GM23338 (cell line): ENCODE measurements at places on chromosomes 12 and 14.

DNA sequence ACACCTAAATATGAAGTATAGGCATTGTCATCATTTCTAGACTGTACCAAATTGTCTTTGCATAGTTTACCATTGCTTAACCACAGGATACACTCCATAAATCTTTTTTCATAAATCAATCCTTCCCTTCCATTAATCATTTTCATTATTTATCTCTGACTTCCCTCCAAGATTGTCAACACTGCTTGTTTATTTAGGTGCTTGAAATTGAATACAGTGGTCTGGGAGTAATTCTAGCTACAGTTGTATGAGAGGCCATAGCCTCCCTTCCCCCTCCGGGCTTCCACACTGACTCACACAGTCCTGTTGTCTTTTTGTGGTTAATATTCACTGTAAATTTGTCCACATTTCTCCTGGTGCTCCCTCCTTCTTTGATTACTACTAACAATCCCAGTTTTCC is 114.2 kb upstream of the ARID2 start:
- no peaks in the 10 kb centered on the region for H3K4me1 ChIP-seq
- H3K27me3 ChIP-seq = no peaks in the 10 kb centered on the region
- no peak overlapping the region for H3K4me3 ChIP-seq
- no peak overlapping the region for H3K27ac ChIP-seq

DNA sequence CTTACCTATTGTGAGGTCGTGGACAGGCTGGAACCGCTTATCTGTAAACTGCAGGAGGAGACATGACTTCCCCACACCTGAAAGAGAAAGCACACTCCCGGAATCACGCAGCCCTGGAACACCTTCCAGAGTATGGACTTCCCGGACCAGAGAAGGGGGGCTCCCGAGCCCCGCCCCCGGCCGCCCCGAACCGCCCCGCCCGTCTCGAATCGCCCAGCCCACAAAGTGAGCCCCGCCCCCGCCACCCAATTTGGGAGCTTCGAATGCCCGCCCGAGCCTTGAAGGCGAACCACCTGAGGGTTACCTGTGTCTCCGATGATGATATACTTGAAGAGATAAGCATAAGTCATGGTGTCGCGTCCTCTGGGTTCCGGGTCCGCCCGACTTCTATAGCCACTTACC is 235 bp downstream of the RAB2B start:
- DNase-seq = no peak
- peak overlapping the region; percentile 69 for H3K4me3 ChIP-seq
- peak overlapping the region; percentile 77 for H3K27ac ChIP-seq
- H3K27me3 ChIP-seq = no peaks in the 10 kb centered on the region

DNA sequence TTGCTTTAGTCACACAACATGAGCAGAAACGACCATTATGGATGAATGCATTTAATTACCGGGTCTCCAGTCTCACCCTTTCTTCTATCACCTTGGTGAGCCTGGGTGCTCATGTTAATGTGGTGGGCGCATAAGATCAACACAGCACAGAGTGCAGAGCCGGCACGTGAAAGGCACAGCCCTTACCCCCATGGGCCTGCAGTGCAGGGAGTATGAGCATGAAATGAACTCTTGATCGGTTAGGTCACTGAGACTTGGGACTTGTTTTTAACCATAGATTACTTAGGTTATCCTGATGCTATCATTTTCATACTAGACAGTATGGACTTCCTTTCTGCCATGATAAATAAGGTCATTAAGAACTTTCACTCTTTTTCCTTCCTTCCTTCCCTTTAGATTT is 156.8 kb downstream of the CRADD start:
- H3K36me3 ChIP-seq = no peaks in the 10 kb centered on the region
- H3K4me3 ChIP-seq = no peak overlapping the region
- H3K27ac ChIP-seq = no peak overlapping the region

DNA sequence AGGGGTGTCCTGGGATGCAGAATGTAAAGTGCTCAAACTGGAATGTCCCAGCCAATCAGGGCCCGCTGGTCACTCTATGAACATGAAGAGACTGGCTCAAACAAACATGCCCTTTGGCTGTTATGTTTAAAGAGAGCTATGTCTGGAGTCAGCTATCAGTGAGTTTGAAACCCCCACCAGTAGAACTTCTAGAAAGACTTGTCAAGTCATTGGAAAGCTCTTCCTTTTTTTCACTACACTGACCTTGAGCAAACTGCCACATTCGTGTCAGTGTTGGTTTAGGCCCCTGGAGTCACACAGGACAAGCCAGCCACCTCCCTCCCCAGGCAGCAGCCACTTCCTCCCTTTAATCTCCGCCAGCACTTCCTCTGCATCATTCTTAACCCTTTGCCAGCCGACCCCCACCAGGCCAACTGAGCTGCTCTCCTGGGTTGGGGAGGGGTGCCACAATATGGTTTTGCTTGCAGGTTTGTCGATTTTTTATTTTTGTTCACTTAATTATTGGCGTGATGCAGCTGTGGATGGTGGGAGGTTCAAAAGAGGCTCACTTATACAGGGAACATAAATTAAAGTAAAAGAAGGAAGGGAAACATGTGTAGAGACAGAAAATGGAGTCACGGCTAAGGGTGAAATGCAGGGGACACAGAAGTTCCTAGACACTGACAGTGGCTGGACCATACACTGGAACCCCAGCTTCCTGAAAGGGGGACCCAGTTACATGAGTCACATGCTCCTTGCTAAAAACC is 25.3 kb downstream of the CMKLR1 start:
- H3K4me3 ChIP-seq = no peak overlapping the region
- no peaks in the 10 kb centered on the region for H3K27me3 ChIP-seq
- no peak for DNase-seq
- no peaks in the 10 kb centered on the region for H3K36me3 ChIP-seq

GRCh38 chr12:54585243-54585642 is 3.2 kb downstream of the PPP1R1A start:
- H3K27ac ChIP-seq = no peak overlapping the region
- H3K27me3 ChIP-seq = peaks cover 37% of the 10 kb centered on the region
- H3K4me1 ChIP-seq = peaks cover 32% of the 10 kb centered on the region
- H3K36me3 ChIP-seq = no peaks in the 10 kb centered on the region
- H3K4me3 ChIP-seq = no peak overlapping the region

DNA sequence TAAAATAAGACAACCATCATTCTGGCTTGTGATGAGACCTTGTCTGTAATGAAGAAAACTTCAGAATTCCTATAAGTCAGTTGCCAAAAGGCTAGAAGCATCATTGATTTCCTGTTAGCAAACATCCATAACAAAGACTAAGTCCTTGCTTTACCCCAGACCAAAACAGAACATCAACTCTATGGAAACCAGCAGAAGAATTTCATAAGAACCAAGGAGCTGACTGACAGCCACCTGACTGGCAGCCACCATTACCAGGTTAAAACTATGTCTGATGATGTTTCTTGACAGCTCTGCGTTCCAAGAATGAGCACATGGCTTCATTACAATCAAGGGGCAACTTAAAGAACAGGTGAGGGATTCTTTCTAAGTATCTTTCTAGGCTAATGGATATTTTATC is 29.3 kb downstream of the HECTD4 start:
- no peaks in the 10 kb centered on the region for H3K27me3 ChIP-seq
- no peak for DNase-seq
- H3K36me3 ChIP-seq = no peaks in the 10 kb centered on the region
- peak overlapping the region; percentile 5; the same call in 1 of the 2 replicates for H3K27ac ChIP-seq
- no peak overlapping the region for H3K4me3 ChIP-seq

GRCh38 chr12:115166698-115167315 is 482.8 kb upstream of the TBX3 start:
- peak; percentile 22 for DNase-seq
- no peak overlapping the region for H3K4me3 ChIP-seq
- H3K27me3 ChIP-seq = no peaks in the 10 kb centered on the region
- no peaks in the 10 kb centered on the region for H3K4me1 ChIP-seq
- H3K27ac ChIP-seq = no peak overlapping the region
- H3K36me3 ChIP-seq = no peaks in the 10 kb centered on the region

DNA sequence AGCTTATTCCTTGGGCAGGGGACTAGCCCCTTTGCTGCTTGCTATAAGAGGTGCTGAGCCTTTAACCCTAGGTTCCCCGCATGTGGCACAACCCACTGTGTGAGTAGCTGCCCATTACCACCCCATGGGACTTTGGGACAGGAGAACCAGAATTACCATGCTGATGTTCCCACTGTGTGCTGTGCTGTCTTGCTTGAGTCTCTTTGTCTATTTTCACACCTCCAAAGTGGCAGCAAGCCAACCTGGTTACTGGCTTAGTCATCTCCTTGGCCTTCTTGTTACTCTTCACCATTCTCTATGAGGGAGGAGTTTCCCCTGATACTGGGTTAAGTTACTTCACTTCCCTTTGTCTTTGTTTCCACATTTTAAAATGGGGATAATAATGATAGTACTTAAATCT is 73.4 kb upstream of the ETV6 start:
- no peak for DNase-seq
- H3K4me1 ChIP-seq = 0 out of 2 replicates have a peak, but pooled peaks cover 4% of the 10 kb centered on the region
- H3K4me3 ChIP-seq = no peak overlapping the region
- no peaks in the 10 kb centered on the region for H3K36me3 ChIP-seq

GRCh38 chr14:58238252-58239243 is 6.1 kb upstream of the PSMA3 start:
- no peaks in the 10 kb centered on the region for H3K36me3 ChIP-seq
- H3K27ac ChIP-seq = peak overlapping the region; percentile 73; the same call in 1 of the 2 replicates
- H3K4me1 ChIP-seq = peaks cover 14% of the 10 kb centered on the region
- peak; percentile 60 for DNase-seq
- no peaks in the 10 kb centered on the region for H3K27me3 ChIP-seq
- peak overlapping the region; percentile 77 for H3K4me3 ChIP-seq

GRCh38 chr12:122830517-122831214 is 4.6 kb upstream of the HIP1R start:
- H3K4me3 ChIP-seq = no peak overlapping the region
- H3K36me3 ChIP-seq = no peaks in the 10 kb centered on the region
- peaks cover 21% of the 10 kb centered on the region for H3K27me3 ChIP-seq
- peaks cover 11% of the 10 kb centered on the region; the same call in 1 of the 2 replicates for H3K4me1 ChIP-seq
- H3K27ac ChIP-seq = no peak overlapping the region

DNA sequence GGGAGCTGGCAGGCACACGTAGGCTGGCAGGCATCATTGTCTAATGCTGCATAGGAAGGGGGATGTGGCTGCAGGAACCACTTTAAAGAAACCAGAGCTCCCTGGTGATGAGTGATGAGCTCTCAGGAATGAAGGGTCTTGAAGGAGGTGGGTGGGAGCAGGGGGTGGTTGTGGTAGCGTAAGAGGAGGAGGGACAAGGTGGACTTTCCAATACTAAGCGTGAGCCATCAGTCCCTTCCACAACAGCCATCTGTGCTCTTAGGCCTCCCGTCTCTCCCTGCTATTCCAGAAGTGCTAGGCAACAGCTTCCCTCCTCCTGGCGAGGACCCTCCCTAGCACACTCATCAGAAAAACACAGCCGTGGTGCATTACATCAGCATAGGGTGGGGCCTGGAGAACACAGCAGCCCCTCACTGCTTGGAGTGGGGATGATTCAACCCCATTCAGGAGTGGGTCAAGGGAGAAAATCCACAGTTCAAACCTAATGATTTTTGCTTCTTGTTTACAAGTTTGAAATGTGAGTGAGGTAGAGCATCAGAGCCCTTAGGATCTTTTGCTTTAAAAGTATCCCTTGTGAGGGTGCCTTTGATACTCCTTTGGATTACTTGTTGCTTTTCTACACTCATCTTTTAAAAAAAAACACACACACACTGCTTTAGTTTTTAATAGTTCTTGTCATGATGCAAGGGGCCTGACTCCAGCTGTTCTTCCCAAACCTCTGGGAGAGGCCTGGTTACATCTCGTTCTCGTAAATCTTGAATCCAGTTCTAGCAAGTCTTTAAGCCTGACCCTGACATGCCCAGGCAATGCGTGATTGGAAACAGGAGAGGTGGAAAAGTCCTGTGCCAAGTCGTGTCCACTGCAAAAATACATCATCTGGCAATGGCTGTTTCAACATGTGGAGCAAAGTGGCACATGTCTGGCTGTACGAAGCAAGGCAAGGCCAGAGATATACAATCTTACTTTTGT is 356.4 kb upstream of the DDHD1 start:
- no peak for DNase-seq
- no peaks in the 10 kb centered on the region for H3K4me1 ChIP-seq
- no peaks in the 10 kb centered on the region for H3K36me3 ChIP-seq
- H3K27me3 ChIP-seq = no peaks in the 10 kb centered on the region

GRCh38 chr12:54411391-54412241 is 7.5 kb downstream of the ITGA5 start:
- H3K36me3 ChIP-seq = no peaks in the 10 kb centered on the region; the same call in 1 of the 2 replicates
- H3K27ac ChIP-seq = no peak overlapping the region
- DNase-seq = peak; percentile 66

DNA sequence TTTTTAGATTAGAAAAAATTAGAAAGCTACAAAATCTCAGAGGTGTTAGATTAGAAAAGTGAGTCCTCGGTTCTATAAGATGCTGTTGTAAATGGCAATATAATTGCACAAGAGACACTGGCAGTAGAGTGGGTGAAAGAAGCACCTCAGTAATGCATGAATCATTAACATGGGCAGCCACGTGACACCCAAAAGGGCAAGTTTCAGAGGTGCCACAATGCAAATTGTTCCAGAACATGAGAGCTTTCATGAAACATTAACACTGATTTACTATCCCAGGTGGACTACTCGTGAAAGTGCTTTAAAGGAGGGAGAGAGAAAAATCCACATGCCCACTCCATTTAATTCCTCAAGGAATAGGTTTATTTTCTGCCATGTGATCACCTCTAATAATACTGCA is 108.4 kb downstream of the PTPRR start:
- H3K27ac ChIP-seq = no peak overlapping the region
- no peaks in the 10 kb centered on the region for H3K27me3 ChIP-seq
- no peak overlapping the region for H3K4me3 ChIP-seq

- no peak for DNase-seq
- H3K27me3 ChIP-seq = no peaks in the 10 kb centered on the region
- H3K4me3 ChIP-seq = no peak overlapping the region
- no peak overlapping the region for H3K27ac ChIP-seq
- H3K36me3 ChIP-seq = no peaks in the 10 kb centered on the region
- H3K4me1 ChIP-seq = no peaks in the 10 kb centered on the region
These were observed 384.6 kb downstream of the SLC16A7 start for GRCh38 chr12:59980476-59980875.

DNA sequence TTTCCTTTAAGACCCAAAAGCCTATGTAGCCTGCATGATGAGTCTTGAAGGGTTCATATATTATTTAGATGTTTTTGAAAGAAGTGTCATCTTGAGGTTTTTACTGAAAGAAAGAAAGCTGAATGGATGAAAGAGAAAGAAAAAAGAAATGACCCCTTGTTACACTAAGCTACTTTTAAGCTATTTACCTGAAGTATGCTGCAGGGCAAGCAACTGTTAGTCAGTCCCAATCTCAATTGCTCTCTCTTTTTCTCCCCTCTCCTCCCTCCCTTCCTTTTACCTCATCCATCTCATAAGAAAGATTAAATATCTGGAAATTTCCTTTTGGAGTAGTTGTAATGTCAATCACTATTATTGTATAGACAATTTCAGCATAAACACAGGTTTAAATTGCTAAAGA is 512.4 kb downstream of the TMTC2 start:
- H3K36me3 ChIP-seq = no peaks in the 10 kb centered on the region
- peak overlapping the region; percentile 1 for H3K4me3 ChIP-seq
- H3K27me3 ChIP-seq = no peaks in the 10 kb centered on the region
- DNase-seq = peak; percentile 24
- peak overlapping the region; percentile 50 for H3K27ac ChIP-seq

- H3K4me3 ChIP-seq = no peak overlapping the region
- peak; percentile 59 for DNase-seq
- no peaks in the 10 kb centered on the region for H3K36me3 ChIP-seq
- H3K4me1 ChIP-seq = peaks cover 19% of the 10 kb centered on the region; the same call in 1 of the 2 replicates
- no peak overlapping the region for H3K27ac ChIP-seq
- no peaks in the 10 kb centered on the region for H3K27me3 ChIP-seq
These were observed 160.6 kb downstream of the KCNA5 start for GRCh38 chr12:5204271-5204670.

GRCh38 chr12:79140711-79141110 is 276.1 kb downstream of the SYT1 start:
- no peak overlapping the region for H3K27ac ChIP-seq
- no peaks in the 10 kb centered on the region for H3K36me3 ChIP-seq
- no peaks in the 10 kb centered on the region for H3K4me1 ChIP-seq
- H3K27me3 ChIP-seq = no peaks in the 10 kb centered on the region
- DNase-seq = no peak
